Activated CD4-positive, alpha-beta T cell treated with anti-CD3 and anti-CD28 coated beads for 24 hours (primary cell): ENCODE measurements at places on chromosomes 1 and 21.

- DNase-seq = no peak
Observed at GRCh38 chr1:85135392-85135798, 65.4 kb downstream of the SYDE2 start.

- DNase-seq = no peak
Observed at GRCh38 chr21:26798856-26799751, 46.1 kb downstream of the ADAMTS1 start.

DNA sequence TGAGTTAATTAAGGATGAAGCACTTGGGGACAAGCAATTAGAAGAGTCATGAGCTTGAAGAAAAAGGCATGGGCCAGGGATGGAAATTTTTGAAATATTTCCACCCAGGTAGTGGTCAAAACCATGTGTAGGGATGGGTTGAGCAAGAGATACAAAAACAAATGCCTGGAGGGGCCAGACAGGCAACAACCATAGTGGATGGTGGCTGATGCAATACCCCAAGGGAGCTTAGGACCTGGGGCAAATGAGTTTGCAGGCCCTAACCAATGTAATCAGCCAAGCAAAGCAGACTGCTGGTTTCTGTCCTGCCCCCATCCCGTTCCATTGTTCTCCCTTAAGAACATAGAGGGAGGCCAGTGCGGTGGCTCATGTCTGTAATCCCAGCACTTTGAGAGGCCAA is 119.1 kb upstream of the FGGY start:
- no peak for DNase-seq

GRCh38 chr1:94871031-94871430 is 50.9 kb downstream of the SLC44A3 start:
- DNase-seq = no peak

DNA sequence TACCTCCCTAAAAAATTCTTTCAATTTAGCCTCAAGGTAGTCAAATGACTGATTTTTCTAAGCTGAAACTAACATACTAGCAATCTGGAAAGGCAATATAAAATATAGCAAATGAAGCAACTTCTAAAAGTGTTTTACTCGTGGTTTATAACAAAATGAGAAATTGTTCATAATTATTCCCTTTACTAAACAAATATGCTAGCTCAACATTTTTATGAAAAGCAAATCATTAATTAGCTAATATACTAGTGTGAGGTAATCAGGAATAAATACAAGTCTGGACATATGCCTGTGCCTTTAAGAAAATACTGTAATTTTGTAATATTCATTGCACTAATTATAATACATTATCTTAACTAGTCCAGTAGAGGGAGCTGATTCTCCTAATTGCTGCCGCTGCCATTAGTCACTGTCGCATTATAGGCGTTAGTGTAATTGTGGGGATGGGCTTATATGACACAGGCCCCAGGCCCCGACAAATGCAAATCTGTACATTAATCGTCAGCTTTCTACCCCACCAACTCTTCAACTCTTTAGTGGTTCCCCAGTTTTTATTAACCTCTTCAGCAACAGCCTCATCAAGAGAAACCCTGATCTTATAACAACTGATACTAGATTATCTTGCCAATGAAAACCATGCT is 160.9 kb downstream of the GABPA start:
- no peak for DNase-seq

DNA sequence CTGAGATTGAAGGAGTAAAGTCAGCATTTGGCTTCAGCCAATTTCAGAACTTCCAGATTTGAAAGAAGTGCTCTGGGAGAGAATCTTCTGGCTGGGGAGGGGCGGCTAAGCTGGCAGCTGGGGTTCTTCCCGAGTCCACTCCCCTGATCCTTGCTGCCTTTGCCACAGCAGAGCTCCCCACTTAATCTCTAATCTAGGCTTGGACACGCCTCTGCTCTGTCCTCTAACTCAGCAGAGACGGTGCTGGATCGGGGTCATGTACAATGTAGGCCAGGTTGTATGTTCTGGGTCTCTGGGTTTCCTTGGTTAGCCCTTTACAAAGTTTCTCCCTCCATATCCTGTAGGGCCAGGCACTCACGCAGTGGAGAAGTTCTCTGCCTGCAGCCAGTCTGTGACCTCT is 10.1 kb upstream of the GSTM3 start:
- no peak for DNase-seq

- no peak for DNase-seq
Observed at GRCh38 chr21:31213787-31214186, 130.3 kb downstream of the TIAM1 start.

DNA sequence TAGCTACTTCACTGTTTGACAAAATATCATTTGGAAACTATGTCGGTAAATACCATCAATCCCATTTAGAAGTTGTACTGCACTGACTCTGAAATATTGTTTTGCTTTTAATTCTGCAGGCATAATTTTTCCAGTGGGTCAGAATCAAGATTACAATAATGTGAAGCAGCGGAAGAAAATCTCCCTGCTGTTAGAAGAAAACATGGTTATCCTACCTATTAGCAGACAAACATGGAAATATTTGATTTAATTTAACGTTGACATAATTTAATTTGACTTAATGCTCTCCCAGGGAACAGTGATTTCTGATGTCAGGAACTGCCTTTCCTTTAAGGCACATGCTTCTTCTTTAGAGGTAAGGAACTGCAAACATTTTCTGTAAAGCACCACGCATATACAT is 634.0 kb downstream of the LTN1 start:
- DNase-seq = no peak

DNA sequence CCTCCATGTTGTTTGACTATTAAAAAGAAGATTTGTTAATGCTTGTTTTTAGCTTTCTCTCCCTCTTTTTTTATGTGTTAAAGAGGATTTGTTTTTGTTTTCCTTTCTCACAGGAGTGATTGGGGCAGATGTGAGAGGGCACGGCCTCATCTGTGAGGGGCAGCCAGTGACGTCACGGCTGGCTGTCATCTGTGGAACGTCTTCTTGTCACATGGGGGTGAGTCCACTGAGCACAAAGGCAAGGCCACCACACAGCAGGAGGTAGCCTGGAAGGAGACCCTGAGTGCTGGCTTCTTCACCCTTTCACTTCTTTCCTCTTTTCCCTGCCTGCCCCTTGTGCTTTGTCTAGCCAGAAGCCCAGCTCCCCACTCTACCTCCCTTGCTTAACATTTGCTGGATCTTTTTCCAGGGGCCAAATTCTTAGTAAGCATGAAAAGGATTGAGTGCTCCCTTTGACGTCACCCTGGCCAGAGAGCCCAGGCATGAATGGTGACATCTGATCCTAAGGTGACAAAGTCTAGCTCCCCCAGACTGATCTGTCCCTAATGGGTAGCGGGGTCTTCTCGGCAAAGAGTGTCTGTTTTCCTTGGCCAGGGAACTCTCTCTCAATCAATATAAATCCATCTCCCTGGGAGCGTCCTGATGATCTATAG is 257.2 kb downstream of the FGGY start:
- DNase-seq = no peak

DNA sequence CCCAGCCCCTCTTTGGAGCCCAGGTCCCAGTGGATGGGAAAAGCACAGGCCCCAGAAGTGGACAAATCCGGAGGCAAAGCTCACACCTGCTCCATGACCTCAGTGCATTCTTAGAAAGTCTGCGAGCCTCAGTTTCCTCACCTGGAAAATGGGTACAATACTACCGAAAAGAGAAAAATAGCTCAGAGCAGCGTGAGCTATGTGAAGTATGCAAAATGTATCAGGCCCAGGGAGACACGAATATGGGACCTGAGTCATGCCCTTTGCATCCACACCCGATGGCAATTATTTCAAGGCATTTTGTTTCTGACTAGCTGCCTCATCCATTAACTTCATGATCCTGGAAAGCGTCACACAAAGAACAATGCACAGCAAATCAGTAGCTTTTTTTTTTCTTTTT is 9.2 kb downstream of the ALDH4A1 start:
- no peak for DNase-seq

GRCh38 chr1:235391874-235392273 is 24.6 kb downstream of the TBCE start:
- no peak for DNase-seq

DNA sequence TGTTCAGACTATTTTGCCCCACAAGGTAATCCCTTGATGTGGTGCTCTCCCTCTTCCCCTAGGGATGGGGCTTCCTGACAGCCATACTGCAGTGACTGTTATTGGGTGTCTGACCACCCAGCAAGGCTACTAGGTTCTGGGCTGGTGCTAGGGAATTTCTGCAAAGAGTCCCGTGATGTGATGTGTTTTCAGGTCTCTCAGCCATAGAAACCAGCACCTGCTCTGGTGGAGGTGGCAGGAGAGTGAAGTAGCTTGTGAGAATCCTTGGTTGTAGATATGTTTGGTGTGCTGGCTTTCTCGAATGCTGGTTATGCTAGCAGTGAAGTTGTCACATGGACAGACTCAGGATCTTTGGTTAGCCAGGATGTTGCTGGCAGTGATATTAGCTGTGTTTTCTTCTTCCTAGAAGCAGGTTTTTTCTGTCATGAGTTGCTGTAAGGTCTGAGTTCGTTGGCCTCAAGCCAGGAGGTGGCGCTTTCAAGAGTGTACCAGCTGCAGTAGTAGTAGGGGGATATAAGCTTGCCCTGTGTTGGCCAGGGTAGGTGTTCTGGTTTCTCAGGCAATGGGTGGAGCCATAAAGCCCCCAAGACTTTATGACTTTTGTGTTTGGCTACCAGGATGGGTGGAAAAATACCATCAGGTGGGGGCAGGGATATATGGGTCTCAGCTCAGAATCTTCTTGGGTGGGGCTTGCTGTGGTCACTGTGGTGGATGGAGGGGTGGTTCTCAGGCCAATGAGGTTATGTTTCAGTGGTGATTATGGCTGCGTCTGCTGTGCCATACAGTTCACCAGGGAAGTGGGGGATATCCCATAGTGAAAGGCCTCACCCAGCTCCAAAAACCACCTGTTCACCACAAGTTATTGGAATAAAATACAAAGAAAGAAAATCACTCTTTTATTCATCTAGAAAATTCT is 1112.3 kb downstream of the KCNT2 start:
- no peak for DNase-seq

- peak; percentile 1 for DNase-seq
Observed at GRCh38 chr1:183685112-183685713, 32.1 kb upstream of the APOBEC4 start.

- no peak for DNase-seq
Observed at GRCh38 chr1:89884718-89885596, 64.1 kb downstream of the LRRC8D start.

DNA sequence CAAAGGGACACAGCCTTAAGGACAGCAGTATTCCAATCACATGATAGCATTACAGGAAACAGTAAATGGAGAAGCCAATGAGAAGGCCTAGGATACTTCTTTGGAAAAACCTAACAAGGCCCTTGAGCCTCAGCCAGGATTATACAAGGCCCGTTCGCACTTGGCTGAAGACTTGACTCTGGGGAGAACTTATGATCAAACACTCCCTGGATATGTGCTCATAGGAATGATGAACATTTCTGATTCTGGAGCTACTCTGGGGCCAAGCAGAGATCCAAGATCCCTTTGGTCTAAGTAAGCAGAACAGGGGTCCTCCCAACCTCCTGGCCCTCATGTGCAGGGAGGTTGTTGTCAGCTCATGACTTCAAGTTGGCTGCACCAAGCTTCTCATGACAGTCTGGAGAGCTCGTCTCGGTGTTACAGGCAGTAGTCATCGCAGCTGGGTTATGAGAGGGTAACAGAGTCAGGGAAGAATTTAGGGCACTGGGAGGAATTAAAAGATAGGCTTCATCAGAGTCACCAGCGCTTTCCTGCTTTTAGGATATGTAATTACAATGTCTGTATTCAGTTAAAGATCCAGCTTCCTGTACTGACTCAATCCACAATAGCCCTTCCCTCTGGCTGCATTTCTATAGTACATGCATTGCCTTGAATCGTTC is 92.5 kb upstream of the IRF2BP2 start:
- no peak for DNase-seq

- no peak for DNase-seq
Observed at GRCh38 chr1:28190337-28190979, 14.0 kb upstream of the PTAFR start.

- DNase-seq = no peak
Observed at GRCh38 chr1:94993931-94994645, 67.2 kb upstream of the CNN3 start.

DNA sequence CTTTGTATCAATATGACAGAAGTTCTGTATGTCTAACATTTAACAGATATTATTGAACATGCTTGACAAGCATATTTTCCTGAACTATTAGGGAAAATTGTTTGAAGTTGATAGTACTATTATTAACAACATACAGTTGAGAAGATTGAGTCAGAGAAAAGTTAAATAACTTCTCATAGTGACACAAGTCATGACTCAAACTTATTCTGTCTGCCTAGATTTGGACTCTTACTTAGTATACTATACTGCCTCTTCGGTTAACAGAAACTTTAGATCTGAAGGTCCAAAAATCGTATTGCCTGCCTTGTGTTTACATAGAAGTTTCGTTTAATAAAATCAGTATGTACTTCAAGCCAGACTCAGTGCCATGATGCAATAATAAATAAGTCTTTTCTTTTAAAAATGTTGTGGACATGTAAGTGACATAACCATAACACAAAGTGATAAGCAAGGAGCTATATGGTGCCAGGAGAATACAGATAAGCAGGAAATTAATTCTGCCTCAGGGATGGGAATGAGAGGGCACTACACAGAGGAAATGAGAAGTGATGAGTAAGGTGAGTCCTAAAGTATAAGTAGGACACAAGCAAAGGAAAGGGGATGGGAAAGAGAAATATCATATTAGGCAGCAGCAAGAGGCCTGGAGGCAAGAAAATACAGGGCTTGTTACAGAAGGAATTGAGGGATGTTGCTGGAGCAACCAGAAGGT is 48.1 kb downstream of the LHX9 start:
- DNase-seq = no peak

DNA sequence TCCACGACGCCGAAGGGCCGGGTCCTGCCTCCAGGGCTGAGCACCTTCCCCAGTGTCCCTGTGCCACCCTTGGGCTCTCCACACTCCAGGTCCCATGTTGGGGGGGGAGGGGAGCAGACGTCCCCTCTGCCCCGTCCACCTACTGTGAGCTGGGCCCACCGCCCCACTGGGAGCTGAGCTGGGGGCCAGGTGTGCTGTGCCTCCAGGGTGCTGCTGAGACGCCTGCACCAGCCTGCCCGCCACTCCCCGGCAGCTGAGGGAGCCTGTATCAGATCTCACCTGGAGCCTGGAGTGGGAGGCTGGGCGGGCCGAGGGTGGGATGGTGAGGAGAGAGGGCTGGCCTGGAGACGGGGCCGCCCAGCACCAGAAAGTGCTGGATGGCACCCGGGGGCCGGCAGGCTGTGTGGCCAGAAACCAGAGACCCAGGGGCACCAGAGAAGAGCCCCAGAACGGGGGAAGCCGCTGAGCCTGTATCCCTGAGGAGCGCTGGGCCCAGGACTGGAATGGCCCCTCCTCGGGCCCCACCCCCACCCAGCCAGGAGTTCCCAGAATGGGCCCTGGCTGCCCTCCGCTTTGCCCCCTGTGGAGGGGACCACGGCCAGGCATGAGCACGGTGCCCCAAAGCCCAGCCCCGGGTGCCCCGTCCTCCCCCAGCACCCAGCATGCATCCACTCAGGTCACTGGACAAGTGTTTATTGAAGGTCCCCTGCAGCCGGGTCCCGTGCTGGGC is 3.4 kb downstream of the TNFRSF18 start:
- DNase-seq = no peak
